ENCODE measurements at places on chromosomes 12 and 14.

GRCh38 chr12:63802012-63802608 lies 22.4 kb downstream of the RXYLT1 start:
- DNase-seq = no peak

DNA sequence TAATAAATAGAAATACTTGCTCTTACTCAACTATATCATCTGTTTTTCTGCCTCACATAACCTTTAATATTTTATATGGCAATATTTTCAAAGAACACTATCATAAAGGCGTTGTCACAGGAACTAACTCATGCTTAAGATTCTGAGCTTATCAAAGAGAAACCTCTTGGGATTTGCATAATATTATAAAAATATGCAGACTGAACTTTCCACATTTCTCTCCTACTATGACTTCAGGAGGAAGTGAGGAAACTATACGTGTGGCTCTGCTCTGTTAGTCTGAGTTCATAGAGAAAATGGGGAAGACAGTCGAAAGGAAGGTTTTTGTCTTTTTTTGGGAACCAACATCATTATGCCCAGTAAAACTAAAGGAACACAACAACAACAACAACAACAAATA lies 124.7 kb downstream of the GARIN6 start:
- DNase-seq = no peak

- no peak for DNase-seq
Measured at GRCh38 chr12:118884226-118884625, 97.1 kb upstream of the SRRM4 start.

DNA sequence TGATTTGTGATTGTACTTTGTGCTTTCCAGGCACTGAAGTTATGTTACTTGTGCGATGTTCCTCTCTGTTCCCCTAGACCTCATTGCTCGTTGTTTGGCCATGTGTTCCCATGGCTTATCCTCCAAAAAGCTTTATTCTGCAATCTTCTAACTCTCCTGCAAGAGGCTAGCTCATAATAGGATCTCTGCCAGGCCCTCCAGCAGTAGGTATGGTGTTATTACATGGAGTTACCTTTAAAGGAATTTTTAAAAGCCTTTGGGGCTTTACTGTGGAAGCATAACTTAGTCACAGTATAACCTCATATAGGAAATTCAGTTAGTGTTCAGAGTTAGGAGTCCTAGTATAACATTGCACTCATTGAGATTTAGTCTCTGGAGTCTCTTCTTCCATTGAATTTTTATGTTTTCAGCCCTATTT lies 292.3 kb downstream of the RAD51B start:
- DNase-seq = no peak

GRCh38 chr14:86852530-86852929 lies 1140.5 kb downstream of the GALC start:
- no peak for DNase-seq

GRCh38 chr12:80239867-80240266 lies 140.5 kb downstream of the OTOGL start:
- DNase-seq = no peak

DNA sequence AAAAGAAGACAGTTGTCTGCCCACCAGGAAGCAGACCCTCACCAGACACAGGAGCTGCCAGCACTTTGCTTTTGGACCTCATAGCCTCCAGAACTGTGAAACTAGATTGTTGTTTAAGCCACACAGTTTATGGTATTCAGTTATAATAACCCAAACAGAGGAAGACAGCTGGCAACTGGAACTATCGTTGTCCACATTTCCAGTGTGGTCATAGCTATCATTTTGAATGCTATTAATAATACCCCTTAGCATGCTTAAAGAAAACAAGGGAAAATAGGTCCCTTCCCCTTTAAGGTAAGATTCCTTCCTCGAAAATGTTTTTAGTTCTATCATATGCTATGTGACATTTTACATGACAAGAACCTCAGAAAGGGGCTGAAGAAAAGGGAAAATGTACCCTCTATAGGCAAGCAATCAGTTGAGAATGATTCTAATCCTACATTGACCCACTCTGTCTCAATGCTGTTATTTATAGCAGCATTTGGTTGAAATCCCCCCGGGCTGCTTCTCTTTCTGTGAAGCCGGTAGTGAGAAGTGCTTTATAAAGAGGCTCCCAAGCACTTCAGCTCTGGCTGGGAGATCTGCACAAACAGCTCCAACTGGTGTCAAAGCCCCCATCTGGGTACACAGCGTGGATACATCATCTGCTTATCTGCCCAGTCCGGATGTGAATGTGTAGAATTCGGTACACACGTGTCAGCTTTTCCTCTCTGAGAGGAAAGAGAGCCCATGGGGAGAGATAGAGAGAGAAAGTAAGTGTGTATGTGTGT lies 221.2 kb upstream of the FLRT2 start:
- no peak for DNase-seq
